ENCODE measurements at places on chromosomes 5 and 9. TPM values are rescaled to one million over a fixed set of nuclear protein-coding genes. Genes with fewer than 3 reads are reported as not detected.
A peak's percentile ranks its signal among the peaks of the same experiment; 100 is the strongest.

DNA sequence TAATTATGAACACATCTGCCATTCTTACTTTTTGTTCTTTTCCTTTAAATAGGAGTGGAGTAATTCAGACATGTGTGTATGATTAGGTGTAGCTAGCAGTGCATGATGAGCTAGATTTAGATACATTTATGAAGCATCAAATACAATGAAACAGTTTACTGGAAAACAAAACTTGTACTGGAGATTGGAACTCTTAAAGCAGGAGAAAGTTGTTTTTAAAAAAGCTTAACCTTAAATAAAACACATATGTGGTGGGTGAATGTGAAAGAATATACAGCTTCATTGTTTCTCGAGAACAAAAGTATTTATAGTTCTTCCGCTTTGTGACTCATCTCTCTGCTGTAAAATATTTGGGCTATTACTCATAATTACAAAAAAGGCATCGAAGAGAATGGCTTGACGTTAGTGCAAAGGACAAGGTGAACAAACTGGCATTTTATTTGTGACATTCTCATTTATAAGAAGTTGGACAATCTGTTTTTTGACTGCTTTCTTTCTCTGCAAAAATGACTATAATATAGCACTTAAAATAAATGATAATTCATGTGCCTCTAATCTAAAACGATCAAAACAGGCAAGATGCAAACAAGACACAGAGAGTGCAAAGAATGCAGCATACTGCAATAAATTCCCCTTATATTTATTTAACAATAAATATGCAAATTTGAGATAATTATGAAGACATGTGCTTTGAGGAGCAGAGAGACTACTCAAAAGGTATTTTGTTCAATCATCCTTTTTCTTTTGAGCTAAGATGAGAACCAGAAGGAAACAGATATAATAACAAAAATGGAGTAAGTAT lies 478.8 kb downstream of the CETN3 start:
- peak; percentile 90 for DNase-seq

DNA sequence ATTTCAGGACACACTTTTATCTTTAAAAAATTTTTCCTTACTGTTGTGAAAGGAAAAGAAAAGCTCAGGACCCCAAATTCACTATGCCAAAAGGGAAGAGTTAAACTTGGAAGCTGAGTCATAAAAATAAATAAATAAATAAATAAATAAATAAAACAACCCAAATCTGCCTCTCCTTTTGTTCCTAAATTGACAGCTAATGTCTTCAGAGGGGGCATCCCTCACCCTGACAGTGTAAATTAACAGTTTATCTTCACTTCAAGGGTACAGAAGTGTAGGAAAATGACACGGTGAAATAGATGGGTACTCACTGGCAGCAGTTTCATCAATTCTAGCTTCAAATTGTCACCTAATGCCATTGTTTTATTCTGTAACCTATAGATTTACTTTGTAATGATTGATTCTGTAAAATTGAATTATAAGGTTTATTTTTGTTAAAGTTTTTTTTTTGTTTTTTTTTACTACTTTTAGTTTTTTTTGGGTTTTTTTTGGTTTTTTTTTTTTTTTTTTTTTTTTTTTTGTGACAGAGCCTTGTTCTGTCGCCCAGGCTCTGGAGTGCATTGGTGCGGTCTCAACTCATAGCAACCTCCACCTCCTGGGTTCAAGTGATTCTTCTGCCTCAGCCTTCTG lies 18.5 kb upstream of the ANXA1 start:
- no peak for DNase-seq

DNA sequence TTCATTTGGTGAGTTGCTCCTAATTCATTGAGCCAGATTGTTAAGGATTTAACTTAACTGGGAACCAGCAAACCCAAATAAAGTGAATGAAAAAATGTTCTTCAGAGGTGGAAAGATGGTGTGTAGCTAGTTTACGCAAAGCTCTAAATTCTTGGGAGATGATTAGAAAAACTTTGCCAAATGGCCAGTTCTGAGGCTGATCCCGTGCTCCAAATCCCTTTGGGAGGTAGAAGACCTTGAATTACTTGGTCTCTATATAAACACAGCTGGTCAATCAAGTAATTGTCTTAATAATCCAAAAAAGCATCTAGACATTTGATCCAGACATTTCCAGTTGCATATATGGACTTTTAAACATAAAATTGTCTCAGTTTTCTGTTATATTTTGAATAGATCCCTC lies 11.4 kb downstream of the ACTL7B start:
- no peak for DNase-seq

- no peak for DNase-seq
Measured at GRCh38 chr9:137175345-137175961, 3.6 kb upstream of the TMEM210 start.

GRCh38 chr5:131634666-131634995 lies 398 bp downstream of the RAPGEF6 start:
- DNase-seq, result peak; percentile 62

GRCh38 chr9:35756275-35757225 lies 2.5 kb upstream of the MSMP start:
- DNase-seq, result no peak

The OR1L4 gene
- not detected for total RNA-seq

The COL15A1 gene
- 0.13 TPM for total RNA-seq

The PCDHB2 gene
- total RNA-seq, result 0.37 TPM

Data from HT1080 (cell line).